Stimulated activated CD8-positive, alpha-beta memory T cell treated with anti-CD3 and anti-CD28 coated beads, Interleukin-2, amount 100 ng/mL, for 1 hour (primary cell): ENCODE measurements at places on chromosomes 7 and 10.

GRCh38 chr10:47022311-47023131 is 111.3 kb downstream of the PTPN20 start:
- DNase-seq, result no peak

DNA sequence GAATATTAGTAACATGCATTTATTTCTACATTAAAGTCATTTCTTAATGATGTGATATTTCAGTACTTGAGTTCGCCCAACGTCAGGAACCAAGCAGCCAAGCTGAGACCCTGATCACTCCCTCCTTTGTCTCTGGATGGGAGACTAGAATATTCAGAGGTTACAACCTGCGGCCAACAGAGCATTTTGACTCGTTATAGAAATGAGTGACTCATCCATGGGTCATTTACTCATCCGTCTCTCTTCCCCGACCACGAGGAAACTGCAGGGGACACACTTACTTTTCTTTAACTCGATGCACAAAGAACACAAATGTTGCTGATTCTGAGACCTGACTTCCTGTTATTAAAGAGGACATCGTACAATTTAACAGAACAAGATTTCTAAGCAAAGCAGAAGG is 343.3 kb downstream of the FRMD4A start:
- no peak for DNase-seq

DNA sequence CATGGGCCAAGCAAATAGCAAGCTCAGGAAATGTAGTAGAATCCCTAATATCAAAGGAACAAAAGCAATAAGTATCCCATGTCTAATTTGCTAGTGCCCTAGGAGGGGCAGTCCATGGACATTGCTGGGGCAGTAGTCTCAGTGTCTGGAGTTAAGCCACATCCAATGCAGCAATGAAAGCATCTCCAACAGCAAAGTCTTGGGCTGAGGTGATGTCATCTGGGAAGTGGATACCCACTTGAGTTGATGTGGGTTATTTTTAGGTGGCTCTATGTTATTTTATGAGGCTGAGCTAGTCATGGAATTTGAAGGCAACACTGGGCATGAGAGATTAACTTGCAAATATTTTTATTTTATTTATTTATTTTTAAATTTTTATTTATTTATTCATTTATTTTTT is 540.0 kb downstream of the ETV1 start:
- DNase-seq, result no peak

- no peak for DNase-seq
These were observed 109.1 kb upstream of the PPIF start for GRCh38 chr10:79238158-79238520.

DNA sequence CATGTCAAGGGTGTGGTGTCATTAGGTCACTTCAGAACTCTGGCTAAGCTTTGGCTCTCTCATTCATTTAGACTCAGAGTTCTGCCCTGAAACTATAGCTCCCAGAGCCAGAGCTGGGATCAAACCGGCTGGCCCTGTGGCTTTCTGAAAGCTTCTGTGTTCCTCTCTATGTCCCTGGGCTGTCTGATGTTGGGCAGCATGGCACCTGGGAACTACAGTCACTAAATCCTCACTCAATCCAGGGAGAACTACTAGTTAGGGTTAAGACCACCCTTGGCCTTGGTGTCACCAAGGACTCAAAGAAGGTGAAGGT is 13.2 kb downstream of the ATG9B start:
- DNase-seq, result no peak

DNA sequence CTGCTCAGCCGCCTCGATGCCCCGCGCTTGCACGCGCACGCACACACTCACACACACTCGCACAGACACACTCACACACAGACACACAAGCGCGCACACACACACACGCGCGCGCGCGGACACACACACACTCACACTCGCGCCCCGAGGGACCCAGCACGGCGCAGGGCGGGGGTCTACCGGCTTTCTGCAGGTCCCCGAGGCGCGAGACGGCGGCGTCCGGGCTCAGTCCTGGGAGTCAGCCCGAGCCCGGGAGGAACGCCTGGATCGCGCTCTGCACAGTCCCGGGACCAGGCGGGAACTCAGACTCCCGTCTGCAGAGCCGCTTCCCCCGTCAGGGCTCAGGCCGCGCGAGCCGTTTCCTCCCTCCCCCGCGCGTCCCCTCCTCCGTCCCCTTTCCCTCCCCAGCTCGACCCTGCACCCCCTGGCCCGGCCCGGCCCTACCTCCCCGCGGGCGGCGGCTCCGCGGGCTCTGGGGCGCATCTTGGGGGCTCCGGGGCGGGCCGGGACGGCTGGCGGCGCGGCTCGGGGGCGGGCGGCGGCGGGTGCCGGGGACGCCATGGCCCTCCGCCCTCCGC is 464 bp downstream of the DENND2A start:
- no peak for DNase-seq

DNA sequence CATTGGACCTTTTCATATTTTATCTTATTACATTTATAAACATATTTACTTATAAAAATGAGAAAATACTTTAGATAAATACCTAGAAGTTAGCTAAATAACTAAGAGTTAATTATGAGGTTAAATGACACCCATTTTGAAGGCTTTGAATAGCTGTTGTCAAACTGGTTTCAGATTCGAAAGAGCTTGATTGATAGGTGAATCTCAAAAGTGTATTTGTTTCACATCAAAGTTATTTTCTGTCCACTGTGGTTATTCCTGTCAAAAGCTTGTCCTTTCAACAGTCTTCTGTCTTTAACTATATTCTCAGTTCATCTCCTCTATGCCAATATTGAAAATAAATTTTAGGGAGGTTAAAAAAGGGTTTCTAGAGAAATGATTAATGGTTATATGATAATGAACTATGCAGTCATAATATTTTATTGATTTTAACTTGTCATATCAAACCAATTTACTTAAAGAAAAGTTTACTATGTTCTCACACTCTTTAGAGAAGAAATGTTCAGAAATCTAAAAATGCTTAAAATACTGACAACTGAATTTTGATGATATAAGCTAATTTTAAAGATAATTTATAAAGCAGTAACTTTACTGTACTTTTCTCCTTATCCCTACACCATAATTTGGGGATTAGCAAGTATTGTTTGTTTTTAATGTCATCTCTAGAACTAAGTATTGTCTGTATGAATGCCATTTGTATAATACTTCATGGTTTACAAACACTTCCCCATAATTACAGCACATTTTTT is 72.0 kb upstream of the FOXP2 start:
- DNase-seq, result no peak
